NCI-H146 (cell line): ENCODE measurements at places on chromosomes 12 and 14.

- DNase-seq: peak; percentile 34
These were observed 39.8 kb downstream of the ELK3 start for GRCh38 chr12:96233939-96234461.

DNA sequence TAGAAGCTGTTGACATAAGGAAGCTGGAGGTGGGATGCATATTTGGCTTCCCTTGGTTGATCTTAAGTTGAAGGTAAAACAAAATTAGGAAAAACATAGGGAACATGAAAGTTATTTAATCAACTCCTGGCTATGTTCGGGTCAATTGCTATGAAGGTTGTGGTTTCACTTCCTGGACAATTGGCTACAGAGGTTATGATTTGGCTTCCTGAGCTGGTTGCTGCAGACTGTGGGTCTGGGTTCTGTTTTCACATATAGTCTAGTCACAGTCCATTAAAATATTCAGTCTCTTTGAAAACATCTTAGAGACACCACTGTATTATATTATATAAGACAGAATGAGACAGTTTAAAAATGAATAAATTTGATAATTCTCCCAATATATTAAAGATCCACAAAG is 895.2 kb upstream of the USP15 start:
- DNase-seq: no peak

DNA sequence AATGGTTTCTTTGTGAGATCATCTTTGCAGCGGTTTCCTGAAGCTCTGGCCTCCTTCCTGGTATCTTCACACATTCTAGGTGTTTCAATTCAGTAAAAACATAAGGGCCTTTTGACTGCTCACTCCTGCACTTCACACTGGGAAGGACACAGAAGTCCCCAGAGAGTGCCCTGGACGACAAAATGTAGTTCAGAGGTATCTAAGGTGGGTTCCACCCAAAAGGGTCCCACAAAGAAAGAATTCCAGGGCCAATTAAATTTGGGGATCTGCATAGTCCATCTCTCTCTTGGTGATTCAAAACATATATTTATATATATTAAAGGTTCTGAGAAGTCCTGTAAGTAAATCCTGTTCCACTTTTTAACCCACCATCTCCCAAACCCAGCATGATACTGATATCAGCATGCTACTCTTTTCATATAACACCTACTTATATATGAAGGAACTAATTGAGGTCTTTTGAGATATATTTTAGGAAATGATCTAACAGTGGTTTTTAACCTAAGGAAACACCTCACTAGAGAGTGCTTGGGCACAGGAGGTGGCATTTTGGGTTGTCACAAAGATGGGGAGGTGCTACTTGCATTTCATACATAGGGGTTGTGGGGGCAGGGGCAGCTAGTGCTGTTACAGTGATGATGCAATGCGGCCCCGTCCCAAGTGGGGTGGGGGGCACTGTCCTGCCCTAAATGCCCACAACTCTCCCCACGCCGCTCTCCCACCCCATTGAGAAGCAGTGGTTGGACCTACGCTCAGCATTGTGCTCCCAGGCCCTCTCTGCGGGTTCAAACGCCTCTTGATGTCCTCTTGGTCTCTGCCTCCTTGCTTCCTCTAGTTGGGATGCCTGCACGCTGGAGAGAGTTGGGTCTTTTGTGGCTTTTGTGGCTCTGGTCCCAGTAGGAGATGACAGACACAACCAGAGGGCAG is 109.4 kb downstream of the ARF6 start:
- DNase-seq: no peak

DNA sequence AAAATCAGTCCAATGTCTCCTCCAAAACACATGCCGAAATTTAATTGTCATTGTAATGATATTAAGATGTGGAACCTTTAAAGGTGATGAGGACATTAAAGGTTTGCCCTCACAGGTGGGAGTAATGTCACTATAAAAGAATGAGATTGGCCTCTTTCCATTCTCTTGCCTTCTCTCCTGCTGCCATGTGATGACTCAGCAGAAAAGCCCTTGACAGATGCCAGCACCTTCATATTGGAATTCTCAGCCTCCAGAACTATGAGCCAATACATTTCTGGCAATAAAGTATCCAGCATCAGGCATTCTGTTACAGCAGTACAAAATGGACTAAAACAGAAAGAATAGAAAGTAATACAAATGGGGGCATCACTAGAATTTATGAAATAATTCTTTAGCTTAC is 609.7 kb downstream of the SLC16A7 start:
- no peak for DNase-seq

GRCh38 chr14:58972233-58973017 is 216.0 kb upstream of the DAAM1 start:
- peak; percentile 36 for DNase-seq

DNA sequence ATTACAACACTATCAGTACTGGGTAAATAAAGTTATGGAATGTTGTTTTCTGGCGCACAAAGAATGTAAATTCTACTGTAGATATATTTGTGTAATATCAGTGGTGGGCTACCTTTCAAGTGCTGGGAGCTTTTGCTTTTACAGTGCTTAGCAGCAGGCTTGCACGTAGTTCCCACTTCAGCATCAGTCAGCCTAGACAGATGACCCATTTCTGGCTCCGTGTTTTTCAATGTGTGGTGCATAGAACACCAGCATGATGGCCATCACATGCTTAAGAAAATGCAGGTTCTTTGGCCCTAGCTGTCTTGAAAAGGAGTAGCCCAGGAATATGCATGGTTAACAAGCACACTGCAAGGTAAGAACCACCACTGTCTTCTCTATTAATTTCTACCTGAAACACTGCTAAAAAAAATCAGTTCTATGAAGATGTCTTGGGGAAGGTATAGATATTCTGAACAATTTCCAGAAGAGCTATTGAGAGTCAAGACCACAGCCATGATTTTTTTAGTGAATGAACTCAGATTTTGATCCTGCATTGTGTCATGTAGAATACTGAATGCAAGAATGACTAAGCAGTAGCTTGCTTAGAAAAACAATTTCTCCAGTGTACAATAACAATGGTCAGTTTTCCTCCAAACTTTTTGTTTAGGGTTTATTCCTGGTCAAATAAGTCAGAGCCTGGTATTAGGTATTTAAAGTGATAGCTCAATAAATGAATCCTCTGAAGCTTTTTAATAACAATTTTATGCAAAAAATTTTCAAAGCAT is 195.7 kb downstream of the AKAP6 start:
- no peak for DNase-seq

GRCh38 chr14:88895116-88895515 is 70.7 kb downstream of the TTC8 start:
- peak; percentile 3 for DNase-seq

- no peak for DNase-seq
These were observed 16.0 kb downstream of the NKX2-1 start for GRCh38 chr14:36503771-36504741.

GRCh38 chr14:61742371-61742770 is 19.8 kb upstream of the SNAPC1 start:
- no peak for DNase-seq

GRCh38 chr12:54562750-54563356 is 13.5 kb downstream of the PDE1B start:
- DNase-seq: no peak

GRCh38 chr12:6352193-6353173 is 10.6 kb upstream of the TNFRSF1A start:
- no peak for DNase-seq

DNA sequence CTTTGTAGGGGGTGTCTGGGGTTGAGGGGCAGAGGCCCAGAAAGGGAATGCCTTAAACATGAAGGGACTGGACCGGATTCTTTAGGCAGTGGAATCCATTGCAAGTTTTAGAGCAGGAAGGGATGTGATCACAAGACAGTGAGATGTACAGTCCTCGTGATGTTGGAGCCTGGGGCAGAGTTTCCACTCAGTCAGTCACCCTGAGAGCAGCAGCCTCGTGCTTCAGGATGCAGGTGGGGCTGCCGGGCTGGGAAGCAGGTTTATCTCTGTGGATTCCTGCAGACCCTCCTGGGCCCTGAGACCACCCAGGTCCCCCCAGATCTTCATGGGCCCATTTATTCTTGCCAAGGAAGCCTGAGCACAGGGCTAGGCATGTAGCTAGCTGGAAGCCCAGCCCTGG is 38.5 kb downstream of the RIN3 start:
- DNase-seq: no peak

DNA sequence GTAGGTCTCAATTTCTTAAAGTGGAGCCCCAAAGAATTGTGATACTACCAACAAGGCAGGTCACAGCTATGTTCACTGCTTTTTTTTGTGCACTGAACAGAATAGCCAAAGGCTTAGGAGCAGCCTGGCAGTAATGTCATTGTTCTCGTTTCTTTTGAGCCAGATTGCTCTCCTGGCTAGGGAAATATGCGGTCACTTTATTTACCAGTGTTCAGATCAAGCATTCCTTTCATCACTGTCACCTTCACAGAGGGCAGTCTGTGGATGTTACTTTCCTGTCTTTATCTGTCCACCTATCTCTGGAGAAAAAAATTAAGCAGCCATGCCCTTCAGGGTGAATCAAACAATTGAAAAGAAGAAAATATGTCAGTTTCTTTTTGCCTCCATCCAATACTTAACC is 159.6 kb downstream of the BTG1 start:
- DNase-seq: peak; percentile 29

DNA sequence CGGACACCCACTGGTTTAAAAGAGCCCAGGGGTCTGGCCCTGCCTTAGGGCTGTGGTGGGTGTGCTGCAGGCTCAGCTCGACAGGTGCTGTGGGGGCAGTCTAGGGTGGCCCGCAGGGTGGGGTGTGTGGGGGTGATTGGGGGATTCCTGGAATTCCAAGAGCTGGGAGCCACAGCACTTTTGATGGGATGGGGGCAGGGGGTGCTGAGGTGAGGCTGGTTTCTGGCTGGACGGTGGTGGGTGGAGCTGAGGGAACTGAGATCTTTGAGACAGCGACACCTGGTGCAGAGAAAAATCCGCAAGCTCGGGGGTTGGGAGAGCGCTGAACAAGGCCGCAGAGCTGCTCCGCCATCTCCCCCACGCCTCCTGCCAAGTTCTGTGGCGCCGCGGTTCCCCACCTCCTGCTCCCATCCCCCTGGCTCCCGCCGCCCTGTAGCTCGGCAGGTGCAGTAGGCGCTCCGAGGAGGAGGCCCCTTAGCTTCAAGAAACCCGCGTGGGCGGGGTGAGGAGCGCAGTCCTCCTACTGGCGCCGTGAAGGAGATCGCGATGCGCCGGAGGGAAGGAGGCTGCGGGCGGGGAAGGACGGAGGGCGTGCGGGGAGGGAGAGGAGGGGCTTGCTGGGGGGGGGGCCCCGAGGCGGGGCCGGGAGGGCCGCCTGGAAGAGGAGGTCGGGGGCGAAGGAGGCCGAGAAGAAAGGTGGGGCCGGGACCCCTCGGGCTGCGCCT is 1.3 kb upstream of the TEDC1 start:
- DNase-seq: peak; percentile 94

DNA sequence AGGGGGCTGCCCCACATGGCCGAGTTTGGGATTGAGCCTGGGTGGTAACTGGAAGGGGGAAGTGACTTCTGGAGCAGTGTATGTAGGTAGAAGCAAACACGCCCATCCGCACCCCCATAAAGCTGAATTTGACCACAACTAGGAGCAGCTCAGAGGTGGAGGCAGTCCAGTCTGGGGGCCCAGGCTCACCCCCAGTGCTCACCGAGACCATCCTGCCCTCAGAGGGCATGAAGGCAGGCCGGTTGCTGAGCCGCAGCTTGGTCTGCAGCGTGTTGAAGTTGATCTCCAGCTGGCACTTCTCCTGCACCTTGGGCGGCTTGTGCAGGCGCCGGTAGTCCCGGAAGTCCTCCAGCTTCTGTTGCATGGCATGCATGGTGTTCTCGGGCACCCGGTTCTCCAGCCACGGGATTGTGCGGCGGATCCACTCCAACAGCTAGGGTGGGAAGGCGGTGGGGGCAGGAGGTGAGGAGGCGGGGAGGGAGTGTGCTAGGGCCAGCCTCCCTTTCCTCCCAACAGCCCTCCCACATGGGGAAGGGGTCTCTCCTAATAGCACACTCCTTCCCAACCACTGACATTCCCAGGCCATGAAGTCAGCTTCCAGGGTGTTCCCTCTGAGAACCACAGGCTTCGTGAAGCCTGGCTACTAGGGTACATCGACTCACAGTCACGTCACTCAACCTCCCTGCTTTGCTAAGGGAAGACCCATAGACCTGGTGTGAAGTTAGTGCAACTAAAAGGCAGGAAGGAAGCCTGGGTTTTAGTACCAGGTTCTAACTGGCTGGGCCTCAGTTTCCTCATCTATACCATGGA is 87.0 kb downstream of the ACTN1 start:
- no peak for DNase-seq

GRCh38 chr12:2650261-2651067 is 144.3 kb upstream of the FKBP4 start:
- no peak for DNase-seq

- no peak for DNase-seq
These were observed 345.0 kb downstream of the CCDC91 start for GRCh38 chr12:28535216-28535615.

- no peak for DNase-seq
These were observed 417.0 kb upstream of the SOX5 start for GRCh38 chr12:24366514-24366913.

GRCh38 chr14:105439710-105440553 is 20.3 kb downstream of the MTA1 start:
- no peak for DNase-seq

DNA sequence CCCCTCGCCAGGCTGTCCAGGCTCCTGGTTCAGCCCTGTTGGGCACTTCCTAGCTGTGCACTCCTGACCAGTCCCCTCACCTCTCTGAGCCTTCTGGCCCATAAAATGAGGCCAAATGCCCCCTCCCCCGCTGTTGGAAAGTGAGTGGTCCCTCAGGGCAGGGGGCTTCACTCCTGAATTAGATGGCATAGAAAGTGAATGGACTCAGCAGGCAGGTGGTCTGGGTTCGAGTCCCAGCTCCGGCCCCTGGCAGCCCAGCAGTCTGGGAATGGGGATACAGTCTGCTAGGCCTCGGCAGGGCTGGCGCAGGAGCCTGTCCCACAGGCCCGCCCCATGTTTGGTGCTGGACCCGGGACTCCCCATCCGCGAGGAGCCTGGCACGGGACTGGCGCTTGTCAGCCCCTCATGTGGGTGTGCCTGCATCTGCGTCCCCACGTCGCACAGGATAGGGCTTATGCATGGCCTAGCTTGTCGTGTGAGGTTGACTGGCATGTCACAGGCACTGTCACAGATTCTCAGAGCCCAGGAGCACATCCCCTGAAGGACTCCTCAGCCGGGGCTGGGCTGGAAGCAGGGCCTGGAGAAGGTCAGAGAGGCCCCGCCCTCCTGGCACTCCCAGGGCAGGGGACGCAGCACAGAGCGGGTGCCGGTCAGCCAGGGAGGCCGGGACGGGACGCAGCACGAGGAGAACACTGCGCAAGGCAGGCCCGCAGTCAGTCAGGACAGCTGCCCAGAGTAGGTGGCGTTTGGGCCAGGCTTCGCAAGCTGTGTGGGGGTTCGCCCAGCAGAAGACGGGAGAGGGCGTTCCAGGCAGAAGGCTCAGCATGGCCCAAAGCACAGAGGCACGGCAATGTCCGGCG is 40.5 kb downstream of the DIO3 start:
- DNase-seq: no peak

GRCh38 chr12:124413401-124413800 is 118.5 kb downstream of the RFLNA start:
- DNase-seq: no peak

- DNase-seq: peak; percentile 44
These were observed 15.5 kb upstream of the MLXIP start for GRCh38 chr12:122062832-122063693.
